ENCODE measurements at places on chromosomes 2 and 18.

DNA sequence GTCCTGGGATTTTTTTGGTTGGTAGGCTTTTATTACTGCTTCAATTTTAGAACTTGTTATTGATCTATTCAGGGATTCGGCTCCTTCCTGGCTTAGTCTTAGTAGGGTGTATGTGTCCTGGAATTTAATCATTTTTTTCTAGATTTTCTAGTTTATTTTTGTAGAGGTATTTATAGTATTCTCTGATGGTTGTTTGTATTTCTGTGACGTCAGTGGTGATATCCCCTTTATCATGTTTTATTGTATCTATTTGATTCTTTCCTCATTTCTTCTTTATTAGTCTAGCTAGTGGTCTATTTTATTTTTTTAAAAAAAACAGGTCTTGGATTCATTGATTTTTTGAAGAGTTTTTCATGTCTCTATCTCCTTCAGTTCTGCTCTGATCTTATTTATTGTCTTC lies 193.3 kb upstream of the MAP2 start:
- no peak for DNase-seq

DNA sequence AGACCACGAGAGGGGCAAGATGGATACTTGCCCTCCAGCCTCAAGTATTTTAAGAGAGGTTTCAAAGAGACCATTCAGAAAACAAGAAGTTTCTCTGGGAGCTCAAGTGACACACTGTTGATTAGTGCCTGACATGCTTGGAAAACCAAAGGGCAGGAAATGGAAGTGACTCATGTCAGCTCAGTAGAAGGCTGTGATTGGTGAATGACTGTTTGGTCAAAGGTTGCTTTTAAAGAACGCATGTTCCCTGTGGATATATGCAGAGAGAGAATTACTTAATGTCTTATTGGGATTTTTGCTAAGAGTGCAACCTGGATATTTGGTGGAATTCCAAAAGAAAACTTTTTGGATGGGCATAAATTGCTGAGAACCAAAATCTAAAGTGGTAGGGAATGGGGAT lies 549.9 kb downstream of the XIRP2 start:
- DNase-seq: no peak

DNA sequence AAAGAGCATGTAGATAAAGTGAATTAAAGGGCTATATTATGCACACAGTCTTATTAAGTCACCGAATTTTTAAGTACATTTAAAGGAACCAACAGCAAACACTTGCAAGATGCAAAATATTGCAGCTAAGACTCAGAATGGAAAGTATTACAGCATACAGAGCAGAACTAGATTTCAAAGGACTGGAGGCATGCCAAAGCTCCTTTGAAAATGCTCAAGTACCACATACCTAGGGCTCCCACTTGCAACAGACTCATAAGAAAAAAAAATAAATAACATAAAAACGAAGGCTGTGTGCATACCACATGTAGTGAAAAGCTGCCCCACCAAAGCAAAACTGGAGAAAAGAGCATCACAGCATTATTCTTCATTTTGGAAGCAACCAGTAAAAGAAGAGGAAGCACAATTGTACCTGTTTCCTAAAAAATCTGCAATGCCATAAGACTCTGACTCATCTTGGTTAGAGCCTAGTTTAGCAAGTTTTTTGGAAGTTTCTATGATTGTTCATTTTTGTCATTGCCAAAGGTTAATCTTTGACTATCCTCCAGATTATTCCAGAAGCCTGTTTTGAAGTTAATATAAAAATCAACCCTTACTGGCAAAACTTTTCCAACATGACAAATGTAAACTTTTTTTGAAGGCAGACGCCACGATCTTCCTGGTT lies 306.0 kb upstream of the COL3A1 start:
- DNase-seq: no peak

DNA sequence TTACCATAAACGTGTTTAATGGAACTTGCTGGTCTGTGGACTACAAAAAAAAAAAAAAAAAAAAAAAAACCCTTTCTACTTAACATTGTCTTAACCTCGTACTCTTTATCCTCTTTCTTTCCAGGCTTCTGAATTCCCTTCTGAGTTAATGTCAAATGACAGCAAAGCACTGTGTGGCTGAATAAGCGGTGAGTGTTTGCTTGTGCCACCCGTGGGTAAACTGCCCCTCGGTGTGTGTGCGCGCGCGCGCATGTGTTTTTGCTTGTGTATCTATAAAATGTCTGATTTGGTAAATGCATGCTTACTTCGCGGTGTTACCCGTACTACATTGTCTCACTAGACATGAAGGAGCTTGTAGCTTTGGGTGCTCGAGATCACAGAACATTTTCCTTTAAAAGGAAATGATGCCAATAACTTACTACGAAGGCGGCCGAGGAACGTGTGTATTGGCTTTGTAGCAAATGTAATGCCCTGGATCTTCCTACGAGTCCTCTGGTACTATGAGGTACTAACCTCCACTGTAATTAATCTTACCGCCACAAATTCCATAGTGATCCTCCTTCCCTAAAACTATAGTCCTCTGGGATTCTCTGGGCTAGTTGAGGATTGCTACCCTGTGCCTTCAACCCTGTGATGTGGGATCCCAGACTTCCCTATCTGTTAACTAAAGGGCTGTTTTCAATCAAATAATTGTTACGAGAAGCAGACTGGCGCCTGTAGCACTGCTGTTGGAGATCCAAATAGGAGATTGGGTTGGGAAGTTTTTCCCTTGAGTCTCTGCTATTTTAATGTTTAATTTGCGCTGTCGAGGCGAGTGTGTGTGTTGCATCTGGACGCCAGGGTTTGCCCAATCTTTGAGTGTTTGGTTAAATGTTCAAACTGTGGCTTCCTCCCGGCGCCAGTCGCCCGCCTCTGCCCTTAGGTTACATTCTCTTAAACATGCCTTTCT lies 1.1 kb downstream of the ID2 start:
- DNase-seq: no peak

DNA sequence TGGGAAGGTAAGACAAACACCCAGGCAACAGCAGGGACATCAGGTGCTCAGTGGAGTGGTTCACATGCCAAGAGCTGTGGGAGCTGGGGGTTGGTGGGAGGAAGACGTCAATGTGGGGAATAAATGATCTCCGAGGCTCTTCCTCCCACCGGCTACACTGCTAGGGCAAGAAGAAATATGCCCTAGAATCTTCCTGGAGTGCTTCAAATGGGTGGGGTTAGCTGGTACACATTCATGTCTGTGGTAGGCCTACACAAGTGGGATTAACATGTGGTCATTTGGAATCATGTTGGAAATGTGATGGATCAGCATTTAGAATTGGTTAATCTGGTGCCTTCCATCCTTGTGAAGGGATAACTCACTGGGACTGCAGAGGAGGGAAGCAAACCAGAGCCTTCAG lies 12.4 kb upstream of the ZFP36L2 start:
- no peak for DNase-seq

DNA sequence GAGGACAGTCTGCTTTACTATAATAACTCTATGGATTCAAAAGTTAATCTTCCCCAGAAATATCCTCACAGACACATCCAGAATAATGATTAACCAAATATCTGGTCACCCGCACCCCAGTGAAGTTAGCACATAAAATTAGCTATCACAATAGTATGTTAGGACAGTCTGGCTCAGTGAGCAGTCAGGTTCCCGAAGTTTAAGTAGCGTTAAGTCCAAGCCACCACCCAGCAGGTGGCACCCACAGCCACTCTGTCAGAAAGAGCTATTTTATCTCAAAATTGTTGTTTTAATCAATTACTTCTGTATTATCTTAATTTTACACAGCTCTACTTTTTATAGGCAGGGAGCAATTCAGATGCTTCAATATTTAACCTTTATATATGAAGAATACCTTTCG lies 537.5 kb downstream of the MBD2 start:
- DNase-seq: no peak

DNA sequence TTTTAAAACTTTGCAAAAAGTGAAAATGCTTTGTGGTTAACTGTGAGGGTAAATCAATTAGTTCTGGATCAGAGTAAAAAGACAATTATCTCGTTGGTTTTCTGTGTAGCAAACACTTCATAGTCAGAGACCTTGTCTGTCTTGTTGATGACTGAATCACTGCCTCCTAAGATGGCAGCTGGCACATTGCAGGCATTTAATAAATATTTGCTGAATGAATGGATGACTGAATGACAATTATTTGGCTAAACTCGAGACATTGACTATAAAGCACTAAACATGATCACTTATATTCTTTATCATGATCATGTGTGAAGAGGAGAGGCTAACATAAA lies 96.2 kb downstream of the MAIP1 start:
- no peak for DNase-seq

GRCh38 chr2:40300391-40300790 lies 151.5 kb downstream of the SLC8A1 start:
- DNase-seq: no peak

DNA sequence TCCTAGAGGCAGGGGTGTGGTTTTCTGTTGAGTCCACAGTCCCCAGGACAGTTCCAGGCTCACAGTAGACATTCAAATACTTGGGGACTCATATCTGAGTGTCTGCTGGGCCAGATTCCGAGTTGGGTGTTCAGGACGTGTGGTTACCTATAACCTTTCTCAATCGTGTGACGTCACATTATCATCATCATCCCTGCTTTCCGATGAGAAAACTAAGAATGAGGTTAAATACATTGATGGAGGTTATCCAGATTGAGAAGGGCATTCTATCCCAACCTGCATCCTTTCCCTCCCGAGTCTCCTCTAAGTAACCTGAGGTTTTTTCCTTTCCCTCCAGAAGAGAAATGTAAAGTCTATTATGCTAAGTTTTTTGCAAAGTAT lies 204.6 kb downstream of the MGAT5 start:
- no peak for DNase-seq

GRCh38 chr18:74652392-74652988 lies 54.8 kb downstream of the ZNF407 start:
- no peak for DNase-seq

DNA sequence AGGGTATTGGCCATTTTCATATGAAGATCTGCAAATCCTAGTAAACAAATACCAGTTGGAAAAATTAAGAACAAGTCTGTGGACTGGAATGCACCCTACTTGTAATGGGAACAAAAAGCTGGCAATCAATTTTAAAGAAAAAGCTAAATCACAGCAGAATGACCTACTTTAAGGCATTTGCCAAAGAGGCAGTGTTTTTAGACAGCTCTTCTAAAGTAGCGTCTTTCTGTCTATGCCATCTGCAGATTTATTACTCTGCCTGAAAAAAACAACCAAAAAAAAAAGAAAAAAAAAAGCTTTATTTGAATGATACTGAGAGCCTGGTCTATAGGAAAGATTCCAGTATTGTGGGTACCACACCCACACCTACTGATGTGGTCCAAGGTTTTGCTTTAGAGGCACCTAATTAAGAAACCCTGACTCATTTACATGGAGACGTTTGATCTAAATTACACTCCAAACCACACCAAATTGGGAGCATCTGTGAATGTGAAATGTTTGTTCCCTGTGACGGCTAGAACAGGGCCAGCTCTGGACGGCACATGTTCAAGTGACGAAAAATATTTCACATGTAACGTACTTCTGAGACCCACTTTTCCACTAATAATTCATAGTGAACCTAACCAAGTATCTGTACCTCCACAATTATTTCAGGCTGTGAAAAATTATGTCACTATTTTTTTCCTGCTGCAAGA lies 597.1 kb downstream of the ARHGAP15 start:
- DNase-seq: no peak

- no peak for DNase-seq
Observed at GRCh38 chr2:178912416-178913048, 105.3 kb upstream of the TTN start.

GRCh38 chr2:196229013-196229412 lies 57.6 kb upstream of the STK17B start:
- DNase-seq: no peak

DNA sequence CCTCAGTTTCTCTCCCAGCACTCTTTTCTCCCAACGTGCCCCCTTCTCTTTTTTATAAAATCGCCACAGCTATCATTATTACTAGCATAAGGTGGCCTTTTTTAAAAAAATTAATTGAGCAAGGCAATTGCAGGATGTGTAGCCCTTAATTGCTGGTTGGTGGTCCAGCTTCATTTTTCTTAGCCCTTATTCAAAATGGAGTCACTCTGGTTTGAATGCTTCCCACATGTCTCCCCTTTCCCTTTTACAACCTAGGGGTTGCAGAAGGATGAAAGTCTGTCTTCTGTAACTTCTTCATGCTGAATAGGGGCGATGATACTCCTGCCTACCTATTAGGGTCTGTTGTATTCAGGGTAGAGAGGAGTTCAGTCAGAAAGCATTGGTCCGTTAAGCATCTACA lies 36.6 kb upstream of the PROKR1 start:
- no peak for DNase-seq

DNA sequence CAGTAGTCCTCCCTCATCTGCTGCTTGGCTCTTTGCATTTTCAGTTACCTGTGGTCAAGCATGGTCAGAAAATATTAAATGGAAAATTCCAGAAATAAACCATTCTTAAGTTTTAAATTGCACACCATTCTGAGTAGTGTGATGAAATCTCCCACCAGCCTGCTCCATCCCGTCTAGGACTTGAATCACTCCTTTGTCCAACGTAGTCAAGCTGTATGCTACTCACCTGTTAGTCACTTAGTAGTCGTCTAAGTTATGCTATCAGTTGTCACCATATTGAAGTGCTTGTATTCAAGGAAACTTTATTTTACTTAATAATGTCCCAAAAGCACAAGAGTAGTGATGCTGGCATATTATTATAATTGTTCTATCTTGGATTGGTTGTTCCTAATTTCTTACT lies 172.5 kb downstream of the FIGN start:
- DNase-seq: no peak

GRCh38 chr2:126645211-126645618 lies 10.7 kb upstream of the GYPC start:
- no peak for DNase-seq

GRCh38 chr2:238710032-238710735 lies 137.7 kb upstream of the TWIST2 start:
- DNase-seq: no peak

- DNase-seq: no peak
Observed at GRCh38 chr2:112092286-112093041, 37.4 kb downstream of the TMEM87B start.

DNA sequence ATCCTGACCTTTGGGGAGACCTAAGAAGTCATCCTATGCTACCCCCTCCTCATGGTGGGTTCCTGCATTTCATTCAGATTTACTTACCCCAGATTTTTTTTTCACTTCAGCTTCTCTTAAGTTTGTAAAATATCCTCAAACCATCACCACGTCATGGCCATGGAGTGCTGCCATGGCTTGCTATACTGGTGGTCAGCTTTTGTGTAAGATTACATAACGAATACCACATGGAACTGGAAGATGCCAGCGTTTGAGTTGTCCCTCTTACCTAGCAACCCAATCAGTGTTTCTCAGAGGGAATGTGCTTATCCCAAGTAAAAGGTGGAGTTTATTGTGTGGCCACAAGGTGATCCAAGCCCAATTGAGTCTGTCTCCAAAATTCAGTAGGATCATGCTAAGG lies 148.6 kb upstream of the ALPP start:
- DNase-seq: no peak

DNA sequence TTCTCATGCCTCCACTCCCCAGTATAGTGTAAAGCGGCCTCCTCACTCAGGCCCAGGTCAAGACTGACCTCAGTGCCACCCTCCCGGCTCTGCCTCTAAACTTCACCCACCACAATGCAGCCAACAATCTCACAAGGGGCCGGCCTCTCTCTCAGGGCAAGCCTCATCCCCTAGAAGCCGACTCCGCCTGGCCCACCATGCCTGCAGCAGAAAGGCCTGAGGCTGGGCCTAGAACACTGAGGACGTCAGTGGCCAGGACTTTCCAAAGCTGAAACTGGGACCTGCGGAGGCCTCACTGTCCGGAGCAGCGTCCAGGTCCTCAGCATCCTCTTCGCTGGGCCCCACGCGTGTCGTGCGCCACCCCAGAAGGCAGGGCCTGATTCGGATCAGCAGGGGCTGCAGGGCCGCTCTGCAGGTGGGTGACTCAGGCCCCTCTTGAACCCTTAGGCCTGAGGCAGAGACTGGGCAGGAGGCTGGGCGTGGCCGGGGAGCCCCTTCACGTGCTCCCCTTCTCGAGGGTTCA lies 52.9 kb downstream of the PKDCC start:
- DNase-seq: no peak

Data from T-helper 1 cell (primary cell).